NCI-H524 (cell line): ENCODE measurements at places on chromosomes 12 and 14.

GRCh38 chr12:76909290-76909689, 30.5 kb upstream of the CSRP2 start:
- no peak for DNase-seq

DNA sequence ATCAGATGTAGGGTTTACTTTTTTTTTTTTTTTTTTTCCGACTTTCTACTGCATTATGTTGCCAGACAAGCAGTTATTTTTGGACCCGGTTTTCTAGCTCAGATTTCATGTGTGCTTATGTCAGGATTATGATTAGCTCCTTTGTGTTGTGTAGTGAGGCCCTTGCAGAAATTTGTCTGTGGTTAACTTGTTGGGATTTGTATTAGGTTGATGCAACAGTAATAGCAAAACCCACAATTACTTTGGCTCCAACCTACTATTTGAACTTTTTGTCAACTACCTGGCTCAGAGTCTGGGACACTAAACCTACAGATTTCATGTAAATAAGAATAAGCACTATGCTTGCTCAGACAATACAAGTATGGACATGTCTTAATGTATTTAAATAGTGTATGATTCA, 44.1 kb upstream of the KCNJ8 start:
- no peak for DNase-seq

- DNase-seq, result no peak
These were observed 37.4 kb downstream of the EPS8 start for GRCh38 chr12:15751741-15752140.

DNA sequence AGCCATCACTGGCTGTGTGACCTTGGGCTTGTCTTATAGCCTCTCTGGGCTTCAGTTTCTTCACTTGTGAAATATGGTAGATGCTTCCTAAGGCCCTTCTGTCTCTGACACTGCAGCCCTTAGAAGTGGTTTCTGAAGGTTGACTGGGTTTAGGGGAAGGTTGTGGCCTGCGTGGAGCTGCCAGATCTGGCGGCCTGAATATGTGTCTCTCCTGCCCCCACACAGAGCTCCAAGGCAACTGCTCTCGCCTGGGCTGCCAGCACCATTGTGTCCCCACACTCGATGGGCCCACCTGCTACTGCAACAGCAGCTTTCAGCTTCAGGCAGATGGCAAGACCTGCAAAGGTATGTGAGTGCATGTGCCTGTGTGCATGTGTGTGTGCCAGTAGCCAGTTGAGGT, 4.0 kb downstream of the LRP1-AS start:
- no peak for DNase-seq

DNA sequence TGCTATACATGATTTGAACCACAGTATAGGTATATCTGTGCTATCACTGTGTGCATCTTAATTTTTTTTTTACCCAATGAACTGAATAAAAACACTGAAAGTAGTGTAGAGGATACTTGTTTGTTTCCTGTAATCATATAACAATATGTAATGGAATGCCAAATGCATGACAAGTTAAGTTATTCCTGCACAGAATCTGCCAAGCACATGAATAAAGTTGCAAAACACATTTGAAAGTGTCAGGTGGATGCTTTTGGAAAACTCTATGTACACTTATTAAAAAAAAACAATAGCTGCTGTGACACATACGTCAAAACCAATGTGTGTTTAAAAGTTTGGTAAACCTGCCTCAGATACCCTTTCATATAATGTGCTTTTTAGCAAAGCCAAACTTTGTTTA, 1638.1 kb upstream of the SEL1L start:
- DNase-seq, result no peak
